ENCODE measurements at places on chromosomes 16 and 17.

- DNase-seq, result no peak
These were observed 16.6 kb upstream of the C16orf74 start for GRCh38 chr16:85767531-85767930.

GRCh38 chr17:72631568-72631948, 460.9 kb downstream of the SLC39A11 start:
- no peak for DNase-seq

DNA sequence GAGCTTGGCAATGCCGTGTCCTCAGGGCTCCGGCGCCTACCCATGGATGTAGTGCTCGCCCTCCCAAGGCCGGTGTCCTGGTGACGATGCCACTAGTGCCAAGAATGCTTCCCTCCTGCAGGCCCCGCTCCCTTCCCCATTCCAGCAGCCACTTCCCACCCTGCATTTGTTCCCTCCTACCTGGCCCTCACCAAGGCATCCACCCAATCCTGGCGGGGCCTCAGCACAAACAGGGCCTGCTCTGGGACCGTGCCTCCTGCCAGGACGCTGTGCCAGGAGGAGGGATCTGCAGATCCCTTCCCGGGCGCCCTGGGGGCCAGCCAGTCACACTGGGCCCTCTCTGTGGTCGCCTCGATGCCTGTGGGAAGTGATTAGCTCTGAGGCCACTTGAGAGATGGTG, 25.1 kb downstream of the ABR start:
- peak; percentile 54 for DNase-seq

DNA sequence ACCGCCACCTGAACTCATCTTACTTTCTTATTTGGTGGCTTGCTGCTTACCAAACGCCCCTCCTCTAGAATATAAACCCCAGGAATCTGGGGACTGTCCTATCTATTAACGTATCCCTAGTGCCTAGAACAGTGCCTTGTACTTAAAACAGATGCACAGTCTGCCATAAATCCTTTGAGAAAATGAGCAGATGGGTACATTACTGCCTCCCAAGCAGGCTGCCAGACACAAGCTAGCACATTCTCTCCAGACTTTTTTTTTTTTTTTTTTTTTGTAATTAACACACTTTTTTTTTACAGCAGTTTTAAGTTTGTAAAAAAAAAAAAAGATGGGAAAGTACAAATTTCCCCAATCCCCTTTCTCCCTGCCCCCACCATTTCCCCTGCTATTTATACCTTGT, 57.3 kb upstream of the RPL38 start:
- DNase-seq, result no peak

GRCh38 chr16:51638339-51639135, 487.5 kb upstream of the SALL1 start:
- DNase-seq, result no peak

DNA sequence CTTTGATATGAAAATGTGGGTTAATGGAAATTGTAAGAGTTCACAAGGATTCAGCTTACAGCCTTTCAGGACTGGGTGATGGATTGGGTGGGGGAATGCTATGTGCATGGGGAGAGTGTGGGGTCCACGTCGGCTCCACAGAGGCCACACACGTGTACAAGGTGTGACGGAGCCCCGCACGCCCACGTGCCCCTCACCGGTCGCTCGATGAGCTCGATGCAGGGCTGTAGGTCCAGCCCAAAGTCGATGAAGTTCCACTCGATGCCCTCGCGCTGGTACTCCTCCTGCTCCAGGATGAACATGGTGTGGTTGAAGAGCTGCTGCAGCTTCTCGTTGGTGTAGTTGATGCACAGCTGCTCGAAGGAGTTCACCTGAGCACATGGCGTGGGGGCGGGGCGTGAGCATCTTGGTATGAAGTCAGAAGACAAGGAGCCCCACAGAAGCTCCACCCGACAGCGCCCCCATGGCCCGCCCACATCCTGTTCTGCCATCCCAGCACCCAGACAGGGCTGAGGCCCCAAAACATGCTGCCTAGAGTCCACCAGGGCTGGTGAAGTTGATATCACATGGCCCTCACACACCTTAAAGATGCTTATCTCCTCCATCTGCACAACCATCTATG, 99.1 kb downstream of the MYH11 start:
- DNase-seq, result no peak

- DNase-seq, result no peak
These were observed 202.2 kb downstream of the ENGASE start for GRCh38 chr17:79276821-79277220.

- DNase-seq, result peak; percentile 73
These were observed 27.0 kb upstream of the NXPH3 start for GRCh38 chr17:49548506-49549310.

DNA sequence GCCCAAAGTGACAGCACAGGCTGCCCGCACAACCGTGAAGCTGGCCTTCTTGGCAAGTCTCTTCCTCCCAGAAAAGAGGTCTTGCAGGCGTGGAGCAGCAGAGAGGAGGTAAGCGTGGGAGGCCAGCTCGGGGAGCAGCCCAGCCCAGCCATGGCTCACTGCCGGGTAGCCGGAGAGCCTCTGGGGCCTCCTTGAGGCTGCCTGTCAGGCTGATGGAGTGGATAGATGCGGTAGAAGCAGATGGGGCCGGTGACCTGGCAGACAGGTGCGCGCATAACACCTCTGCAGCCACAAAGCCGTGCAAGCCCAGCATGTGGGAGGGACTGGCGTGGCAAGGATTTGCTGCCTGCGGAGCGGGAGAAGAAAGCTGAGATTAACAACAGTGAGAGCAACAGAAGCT, 17.1 kb upstream of the DOK4 start:
- no peak for DNase-seq

GRCh38 chr17:82679586-82680465, 18.7 kb downstream of the RAB40B start:
- DNase-seq, result no peak

DNA sequence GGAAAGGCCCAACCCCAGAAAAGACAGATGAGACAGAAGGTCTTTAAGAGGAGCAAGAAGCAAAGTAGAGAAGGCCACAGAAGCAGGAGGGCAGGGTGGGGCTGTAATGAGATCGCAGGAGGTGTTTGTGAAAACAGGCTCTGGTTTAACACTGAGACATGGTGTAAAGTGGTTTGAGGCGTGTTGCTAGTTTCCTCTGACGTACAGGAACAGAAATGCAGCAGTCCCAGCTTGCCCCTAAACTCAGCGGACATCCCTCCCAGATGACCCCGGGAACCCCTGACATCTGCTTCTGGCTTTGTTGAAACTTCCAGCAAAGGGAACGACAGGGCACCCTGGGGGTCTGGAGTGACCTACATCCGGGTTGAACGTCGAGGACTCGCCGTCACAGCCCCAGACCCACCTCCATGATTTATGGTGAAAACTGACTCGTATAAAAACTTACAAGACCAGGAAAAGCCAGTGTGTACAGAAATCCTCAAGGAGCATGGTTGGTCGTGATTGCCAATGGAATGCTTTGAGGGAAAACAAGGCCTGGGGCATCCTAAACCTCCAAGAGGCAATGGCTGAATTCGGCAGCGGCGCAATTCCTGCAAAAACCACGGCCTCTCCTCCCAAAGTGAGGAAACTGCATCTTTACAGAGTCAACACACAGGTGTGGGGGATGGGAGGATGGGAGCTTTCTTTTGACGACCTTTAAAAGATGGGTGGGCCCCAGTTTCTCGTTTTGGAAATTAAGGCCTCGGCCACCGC, 25.8 kb downstream of the LITAF start:
- peak; percentile 37 for DNase-seq

- DNase-seq, result peak; percentile 56
These were observed 10.0 kb downstream of the FAM117A start for GRCh38 chr17:49753959-49754391.

GRCh38 chr16:10776280-10776679, 32.6 kb downstream of the NUBP1 start:
- no peak for DNase-seq

DNA sequence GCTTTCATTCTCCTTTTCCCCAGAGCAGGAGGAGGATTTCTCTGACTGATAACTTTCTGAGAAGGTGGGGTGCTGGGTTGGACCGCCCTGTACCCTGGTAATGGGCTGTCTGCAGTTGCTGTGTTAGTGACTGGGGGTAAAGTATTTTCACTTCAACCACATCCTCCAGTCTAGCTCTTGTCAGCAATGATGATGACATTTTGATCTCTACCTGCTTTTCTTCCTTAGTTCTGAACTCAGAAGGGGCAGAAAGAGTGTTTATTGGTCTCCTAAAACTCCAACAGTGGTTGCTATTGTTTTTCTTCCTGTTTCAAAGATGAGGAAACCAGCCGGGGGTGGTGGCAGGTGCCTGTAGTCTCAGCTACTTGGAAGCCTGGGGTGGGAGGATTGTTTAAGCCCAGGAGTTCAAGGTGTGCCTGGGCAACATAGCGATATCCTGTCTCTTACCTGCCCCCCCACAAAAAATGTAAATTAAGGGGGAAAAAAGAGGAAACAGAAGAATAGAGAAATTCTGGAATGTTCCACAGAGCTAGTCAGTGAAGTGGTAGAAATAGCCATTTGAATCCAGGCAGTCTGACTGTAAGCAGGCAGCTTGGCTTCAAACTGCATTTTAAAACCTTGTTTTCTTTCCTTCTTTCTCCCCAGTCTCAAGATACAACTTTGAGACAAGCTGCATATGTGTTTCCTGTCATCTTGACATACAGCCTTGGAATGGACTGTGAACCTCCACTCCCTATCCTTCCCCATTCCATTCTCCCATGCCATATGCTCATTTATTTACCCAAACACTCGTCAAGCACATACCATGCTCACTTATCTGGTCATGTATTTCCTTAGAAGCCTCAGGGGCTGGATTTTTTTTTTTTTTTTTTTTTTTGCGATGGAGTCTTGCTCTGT, 3.3 kb upstream of the N4BP1 start:
- DNase-seq, result no peak

DNA sequence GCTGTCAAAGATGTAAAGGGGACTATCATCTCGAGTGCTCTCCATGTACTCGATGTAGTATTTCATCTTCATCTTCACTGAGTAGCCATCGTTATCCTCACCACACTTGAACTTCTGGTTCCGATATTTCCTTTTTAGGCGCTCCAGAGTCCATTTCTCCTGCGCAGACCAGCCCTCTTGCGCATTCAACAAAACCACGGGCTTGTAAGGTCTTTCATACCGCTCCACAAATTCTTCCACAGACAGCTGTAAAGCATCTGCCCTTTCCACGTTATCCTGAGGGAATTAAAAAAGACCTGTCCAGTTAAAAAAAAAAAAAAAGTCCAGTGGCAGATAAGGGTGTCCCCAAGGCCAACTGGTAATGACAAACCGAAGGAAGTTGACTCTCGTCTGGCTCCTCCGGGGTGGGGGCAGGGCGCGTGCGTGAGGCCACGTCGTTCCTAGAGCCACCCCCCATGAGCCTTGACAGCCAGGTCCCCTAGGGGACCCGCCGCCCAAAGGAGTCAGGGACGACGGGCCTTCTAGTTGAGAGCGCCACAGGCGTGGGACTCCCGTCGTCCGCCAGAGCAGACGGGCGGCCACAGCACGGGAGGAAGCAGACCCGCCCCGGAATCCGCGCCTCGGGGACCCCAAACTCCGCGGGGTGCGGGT, 701 bp downstream of the JMJD6 start:
- peak; percentile 79 for DNase-seq

GRCh38 chr17:56175299-56175955, 22.2 kb downstream of the ANKFN1 start:
- DNase-seq, result no peak

- DNase-seq, result no peak
These were observed 1508.2 kb downstream of the CDH11 start for GRCh38 chr16:63613701-63614100.

DNA sequence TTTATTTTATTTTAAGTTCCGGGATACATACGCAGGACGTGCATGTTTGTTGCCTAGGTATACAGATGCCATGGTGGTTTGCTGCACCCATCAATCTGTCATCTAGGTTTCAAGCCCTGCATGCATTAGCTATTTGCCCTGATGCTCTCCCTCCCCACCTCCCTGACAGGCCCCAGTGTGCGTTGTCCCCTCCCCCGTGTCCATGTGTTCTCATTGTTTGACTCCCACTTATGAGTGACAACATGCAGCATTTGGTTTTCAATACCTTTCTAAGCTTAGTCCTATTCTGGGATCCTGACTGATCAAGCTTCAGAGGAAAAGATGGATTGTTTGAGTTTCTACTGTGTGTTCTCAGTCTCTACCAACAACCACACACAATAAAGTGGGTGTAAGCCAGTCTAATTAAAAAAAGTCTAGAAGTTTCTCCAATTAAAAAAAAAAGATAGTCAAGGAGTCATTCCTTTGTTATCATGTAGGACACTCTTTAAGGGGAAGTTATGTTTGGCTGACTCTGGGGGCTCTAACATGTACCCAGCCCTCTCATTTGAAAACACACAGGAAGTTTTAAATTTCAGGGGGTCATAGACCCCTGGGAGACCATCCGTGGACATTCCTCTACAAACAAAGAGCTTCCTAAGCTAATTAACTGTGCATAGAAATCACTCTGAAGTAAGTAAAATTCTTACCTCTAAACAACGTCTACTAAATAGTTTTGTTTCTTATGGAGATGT, 66.3 kb upstream of the ADAMTS18 start:
- no peak for DNase-seq

GRCh38 chr17:31807846-31808245, 51.2 kb downstream of the COPRS start:
- no peak for DNase-seq

- no peak for DNase-seq
These were observed 50.3 kb downstream of the ABCC12 start for GRCh38 chr16:48105456-48105855.

Measured in SK-N-SH (cell line).